Subcutaneous adipose tissue (tissue), 4 donors: ENCODE measurements at places on chromosomes 3 and 15. TPM values are rescaled to one million over a fixed set of nuclear protein-coding genes. Genes with fewer than 3 reads are reported as not detected.

The GATM gene
- total RNA-seq = 28.6 TPM

The TMEM87A gene
- total RNA-seq = 55.1 TPM

The GRK7 gene
- total RNA-seq = not detected

The CACNA2D3 gene
- total RNA-seq = 0.94 TPM

The ELL3 gene
- 3.4 TPM for total RNA-seq

The MAN2C1 gene
- total RNA-seq = 158 TPM

The TRIM59 gene
- 2.1 TPM for total RNA-seq

The TMEM266 gene
- total RNA-seq = 0.75 TPM

The GPR87 gene
- not detected for total RNA-seq

The KBTBD13 gene
- total RNA-seq = not detected

The MST1R gene
- 2.8 TPM for total RNA-seq

The ZBTB47 gene
- total RNA-seq = 38.2 TPM

The SNTN gene
- not detected for total RNA-seq

The PAQR5 gene
- total RNA-seq = 23.5 TPM

The CXCR6 gene
- total RNA-seq = 0.38 TPM

The ARIH2 gene
- total RNA-seq = 72.9 TPM

The STRC gene
- total RNA-seq = 0.19 TPM

The RYR3 gene
- 1.5 TPM for total RNA-seq

The CLDN16 gene
- total RNA-seq = not detected

The RETNLB gene
- total RNA-seq = not detected

The MYO1E gene
- 86.1 TPM for total RNA-seq

The PTH1R gene
- total RNA-seq = 16.0 TPM

The GOLGA8F gene
- total RNA-seq = not detected

The DUOXA2 gene
- not detected for total RNA-seq

The MKRN3 gene
- total RNA-seq = 0.51 TPM

The CTXND1 gene
- not detected for total RNA-seq

The GRM2 gene
- total RNA-seq = not detected

The GABRB3 gene
- total RNA-seq = 1.9 TPM

The GNB4 gene
- 26.6 TPM for total RNA-seq

The MORC1 gene
- total RNA-seq = not detected
